NCI-H2171 (cell line): ENCODE measurements at places on chromosomes 1 and 21.

GRCh38 chr1:37482796-37483744 lies 8.7 kb downstream of the ZC3H12A start:
- no peak for DNase-seq

GRCh38 chr1:157910270-157910669 lies 68.7 kb upstream of the CD5L start:
- no peak for DNase-seq

DNA sequence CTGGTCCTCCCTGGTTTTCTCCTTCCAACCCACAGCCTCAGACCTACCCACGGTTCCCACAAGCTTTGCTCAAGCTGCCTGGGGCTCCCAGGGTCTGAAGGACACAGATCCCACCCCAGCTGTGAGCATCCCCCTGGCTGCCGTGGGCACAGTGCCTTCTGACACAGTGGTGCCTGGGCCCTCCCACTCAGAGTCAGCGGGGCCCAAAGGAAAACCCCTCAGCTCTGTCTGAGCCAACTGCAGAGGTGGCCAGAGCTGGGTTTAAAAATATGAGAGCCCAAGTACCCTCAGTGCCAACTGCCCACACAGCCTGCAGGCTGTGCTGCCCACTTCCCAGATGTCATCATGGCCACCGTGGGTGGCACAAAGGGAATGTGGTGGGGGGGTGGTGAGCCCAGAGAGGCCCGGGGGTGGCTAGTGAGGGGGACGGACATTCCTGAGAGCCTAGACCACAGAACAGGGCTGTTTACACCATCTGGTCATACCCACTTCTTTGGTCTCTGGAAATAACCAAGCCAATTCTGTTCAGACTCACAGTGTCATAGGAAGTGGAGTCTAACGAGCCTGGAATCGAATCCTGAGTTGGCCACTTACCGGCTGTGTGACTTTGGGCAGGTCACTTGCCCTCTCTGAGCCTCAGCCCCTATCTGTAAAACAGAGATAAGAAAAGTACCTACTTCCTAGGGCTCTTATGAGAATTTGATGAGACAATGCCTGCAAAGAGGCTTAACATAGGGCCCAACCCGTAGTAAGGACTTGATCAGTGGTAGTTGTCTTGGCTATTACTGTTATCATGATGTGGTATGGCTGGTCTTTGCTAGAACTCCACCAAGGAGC lies 85.5 kb downstream of the CAMK2N1 start:
- DNase-seq, result no peak

DNA sequence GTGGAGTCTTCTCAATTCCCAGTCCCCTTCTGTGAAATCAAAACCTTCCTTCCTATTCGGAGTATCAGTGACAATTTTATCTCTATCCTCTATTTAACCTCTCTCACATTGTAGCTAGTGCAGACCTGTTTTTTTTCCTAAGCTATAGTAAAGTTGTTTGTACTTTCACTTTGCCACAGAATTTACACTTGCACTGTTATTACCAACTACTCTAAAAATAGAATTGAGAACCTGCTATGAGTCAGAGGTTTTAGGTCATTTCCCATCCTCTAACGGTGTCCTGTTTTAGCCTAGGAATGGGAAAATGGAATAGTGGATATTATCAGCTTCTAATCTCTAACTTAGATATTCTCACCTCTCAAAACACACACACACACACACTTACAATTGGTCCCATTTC lies 862.7 kb downstream of the NCAM2 start:
- no peak for DNase-seq

DNA sequence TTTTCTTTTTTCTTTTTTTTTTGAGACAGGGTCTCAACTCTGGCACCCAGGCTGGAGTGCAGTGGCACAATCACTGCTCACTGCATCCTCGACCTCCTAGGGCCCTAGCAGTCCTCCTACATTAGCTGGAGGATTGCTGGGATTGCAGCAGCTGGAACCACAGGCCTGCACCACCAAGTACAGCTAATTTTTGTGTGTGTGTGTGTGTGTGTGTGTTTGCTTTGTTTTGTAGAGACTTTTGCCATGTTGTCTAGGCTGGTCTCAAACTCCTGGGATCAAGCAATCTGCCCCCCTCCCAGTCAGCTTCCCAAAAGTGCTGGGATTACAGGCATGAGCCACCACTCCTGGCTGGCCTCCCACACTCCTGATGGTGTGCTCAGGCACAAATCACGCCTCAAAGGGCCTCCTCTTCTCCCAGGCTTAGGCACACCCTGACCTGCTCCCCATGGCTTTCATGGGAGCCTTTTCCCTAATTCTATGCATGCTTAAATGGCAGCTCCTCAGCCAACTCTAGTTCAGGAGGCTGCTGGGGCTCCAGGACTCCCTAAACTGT lies 9.4 kb downstream of the FAM229A start:
- no peak for DNase-seq

DNA sequence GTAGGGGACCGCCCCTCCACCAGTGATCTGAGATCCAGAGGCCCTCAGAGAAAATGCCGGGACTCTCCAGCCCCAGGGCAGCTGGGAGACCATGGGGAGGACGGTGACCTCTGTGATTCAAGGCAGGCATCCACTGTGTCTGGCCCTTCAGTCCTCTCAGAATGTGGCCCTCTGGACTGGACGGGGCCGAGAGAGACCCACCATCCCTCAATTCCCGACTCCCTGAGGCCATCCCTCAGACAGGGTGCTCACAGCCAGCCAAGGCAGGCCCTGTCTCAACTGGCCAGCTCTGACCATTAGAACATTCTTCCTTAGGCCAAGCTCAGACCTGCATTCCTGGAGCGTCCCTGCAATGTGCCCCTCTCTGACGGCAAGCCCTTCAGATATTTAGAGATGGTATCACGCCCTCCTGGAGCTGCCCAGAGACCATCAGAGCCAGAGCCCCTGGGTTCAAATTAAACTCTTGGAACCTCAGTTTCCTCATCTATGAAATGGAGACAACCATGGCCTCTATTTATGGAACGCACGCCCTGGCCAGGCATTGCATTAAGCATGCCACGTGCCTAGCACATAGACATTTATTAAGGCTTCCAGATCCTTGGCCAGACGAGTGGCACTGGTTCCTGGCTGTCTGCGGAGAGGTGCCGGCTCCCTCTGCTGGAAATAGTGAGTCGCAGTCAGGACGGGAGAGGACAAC lies 9.6 kb upstream of the EPS8L3 start:
- peak; percentile 78 for DNase-seq

- DNase-seq, result no peak
Observed at GRCh38 chr1:221204055-221204833, 325.0 kb downstream of the HLX start.

GRCh38 chr1:201217851-201218250 lies 27.2 kb downstream of the IGFN1 start:
- DNase-seq, result no peak

DNA sequence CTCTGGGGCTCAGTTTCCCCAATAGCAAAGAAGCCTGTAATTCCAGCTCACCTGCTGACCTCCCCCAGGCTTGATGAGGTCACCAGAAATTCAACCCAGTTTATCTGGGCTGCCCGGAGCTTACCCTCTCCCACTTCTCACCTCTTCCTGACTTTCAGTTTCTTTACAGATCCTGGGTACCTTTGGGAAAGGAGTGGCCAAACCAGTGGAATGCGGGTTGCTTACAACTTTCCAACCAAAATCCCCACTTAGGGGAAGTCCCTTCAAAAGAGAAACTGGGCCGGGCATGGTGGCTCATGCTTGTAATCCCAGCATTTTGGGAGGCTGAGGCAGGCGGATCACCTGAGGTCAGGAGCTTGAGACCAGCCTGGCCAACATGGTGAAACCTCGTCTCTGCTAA lies 5.9 kb upstream of the MARCKSL1 start:
- no peak for DNase-seq

GRCh38 chr1:98669355-98670296 lies 8.1 kb downstream of the SNX7 start:
- no peak for DNase-seq

GRCh38 chr1:29474274-29475244 lies 238.2 kb downstream of the PTPRU start:
- DNase-seq, result no peak

DNA sequence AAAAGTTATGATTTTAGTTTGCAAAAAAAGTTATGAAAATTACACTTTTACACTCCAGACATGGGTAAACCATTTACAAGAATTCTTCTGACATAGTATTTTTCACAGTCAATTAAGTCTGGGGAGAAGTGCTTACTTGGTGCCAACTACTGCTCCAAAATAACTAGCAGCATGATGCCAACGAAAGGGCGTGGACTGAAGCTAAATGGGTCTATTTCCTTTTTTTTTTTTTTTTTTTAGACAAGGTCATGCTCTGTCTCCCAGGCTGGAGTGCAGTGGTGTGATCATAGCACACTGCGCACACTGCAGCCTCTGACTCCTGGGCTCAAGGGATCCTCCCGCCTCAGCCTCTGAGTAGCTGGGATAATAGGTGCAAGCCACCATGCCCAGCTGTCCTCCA lies 43.2 kb downstream of the FMO4 start:
- no peak for DNase-seq
